Uterus (tissue), 4 donors: ENCODE measurements at places on chromosomes 5 and 9. TPM values are rescaled to one million over a fixed set of nuclear protein-coding genes. Genes with fewer than 3 reads are reported as not detected.

The F2RL1 gene
- 0.24 TPM for total RNA-seq

- no peaks in the 10 kb centered on the region for H3K36me3 ChIP-seq
- peak overlapping the region; percentile 13 for H3K27ac ChIP-seq
- no peak for DNase-seq
- no peak overlapping the region for H3K4me3 ChIP-seq
- no peaks in the 10 kb centered on the region for H3K27me3 ChIP-seq
These were observed 301.1 kb upstream of the ACTBL2 start for GRCh38 chr5:57783693-57784092.

DNA sequence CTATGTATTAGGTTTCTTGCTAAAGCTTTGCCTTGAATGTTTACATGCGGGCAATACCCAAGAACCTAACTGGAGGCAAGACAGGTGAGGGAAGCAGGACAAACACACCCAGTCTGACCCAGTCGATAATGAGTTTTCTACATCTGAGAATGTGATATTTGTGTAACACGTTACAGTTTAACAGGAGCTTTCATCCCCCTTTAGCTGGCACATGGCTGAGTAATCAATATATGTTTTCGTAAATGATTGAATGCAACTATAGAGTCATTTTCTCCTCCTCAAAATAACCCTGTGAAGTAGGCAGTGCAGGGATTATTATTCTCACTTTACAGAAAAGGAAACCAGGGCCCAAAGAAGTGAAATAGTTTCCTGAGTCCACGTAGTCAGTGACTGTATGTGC is 84.7 kb upstream of the HTR4 start:
- DNase-seq, result no peak
- no peaks in the 10 kb centered on the region for H3K27me3 ChIP-seq
- no peak overlapping the region for H3K4me3 ChIP-seq
- H3K27ac ChIP-seq, result no peak overlapping the region

- no peak for DNase-seq
- no peaks in the 10 kb centered on the region for H3K27me3 ChIP-seq
- no peak overlapping the region for H3K4me3 ChIP-seq
- no peaks in the 10 kb centered on the region for H3K36me3 ChIP-seq
- H3K27ac ChIP-seq, result peak overlapping the region; percentile 33
These were observed 16.7 kb upstream of the PHYHD1 start for GRCh38 chr9:128903871-128904620.

GRCh38 chr5:148556835-148557234 is 97.5 kb downstream of the HTR4 start:
- no peaks in the 10 kb centered on the region for H3K27me3 ChIP-seq
- H3K4me1 ChIP-seq, result no peaks in the 10 kb centered on the region
- no peaks in the 10 kb centered on the region for H3K36me3 ChIP-seq
- H3K4me3 ChIP-seq, result no peak overlapping the region
